ENCODE measurements at places on chromosomes 2 and 18. TPM values are rescaled to one million over a fixed set of nuclear protein-coding genes. Genes with fewer than 3 reads are reported as not detected.

- no peaks in the 10 kb centered on the region for H3K4me1 ChIP-seq
- no peak for DNase-seq
- H3K36me3 ChIP-seq, result no peaks in the 10 kb centered on the region
Observed at GRCh38 chr2:227739351-227739750, 6.3 kb upstream of the SCYGR8 start.

DNA sequence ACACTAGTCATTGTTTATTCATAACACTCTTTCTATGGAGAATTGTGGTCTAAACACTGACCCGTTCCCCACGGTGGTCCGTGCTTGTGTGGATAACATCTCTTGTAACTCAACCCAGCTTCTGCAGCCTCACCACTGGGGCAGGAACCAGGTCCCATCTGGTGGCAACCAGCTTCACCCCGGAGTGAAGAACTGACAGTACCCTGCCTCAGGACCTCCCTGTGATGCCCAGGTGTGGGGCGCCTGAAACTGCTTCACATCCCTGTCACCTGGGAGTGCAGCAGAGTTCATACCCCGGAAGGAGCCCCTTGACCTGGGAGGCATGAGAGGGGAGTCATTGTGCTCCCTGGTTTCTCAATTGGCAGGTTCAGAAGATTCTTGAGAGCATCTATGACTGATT lies 81.1 kb downstream of the LONRF2 start:
- no peak overlapping the region for H3K27ac ChIP-seq
- no peaks in the 10 kb centered on the region for H3K27me3 ChIP-seq
- no peaks in the 10 kb centered on the region for H3K4me1 ChIP-seq

DNA sequence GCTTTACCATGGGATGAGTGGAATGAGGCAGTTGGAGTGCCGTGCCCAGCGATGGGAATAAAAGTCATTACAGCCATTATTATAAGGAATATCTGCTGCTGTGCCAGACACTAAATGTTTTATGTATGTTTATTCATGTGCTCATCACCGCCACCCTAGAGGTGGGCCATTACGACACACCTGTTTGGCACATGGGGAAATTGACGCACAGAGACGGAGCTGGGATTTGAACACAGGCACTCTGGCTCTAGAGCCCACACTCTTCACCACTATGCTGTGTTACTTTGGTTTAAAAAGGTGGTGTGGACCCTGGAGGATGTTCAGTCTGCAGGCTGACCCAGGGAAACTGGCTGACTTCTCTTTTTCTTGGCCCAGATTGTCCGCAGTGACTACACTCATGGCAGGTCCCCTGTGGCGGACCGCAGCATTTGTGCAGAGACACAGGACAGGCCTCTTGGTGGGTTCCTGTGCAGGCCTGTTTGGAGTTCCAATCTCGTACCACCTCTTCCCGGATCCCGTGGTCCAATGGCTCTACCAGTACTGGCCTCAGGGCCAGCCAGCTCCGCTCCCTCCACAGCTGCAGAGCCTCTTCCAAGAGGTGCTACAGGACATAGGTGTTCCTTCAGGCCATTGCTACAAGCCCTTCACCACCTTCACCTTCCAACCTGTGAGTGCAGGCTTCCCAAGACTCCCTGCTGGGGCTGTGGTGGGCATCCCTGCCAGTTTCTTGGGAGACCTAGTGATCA lies 1.6 kb downstream of the TMEM177 start:
- H3K27me3 ChIP-seq, result no peaks in the 10 kb centered on the region
- no peak overlapping the region for H3K27ac ChIP-seq
- DNase-seq, result no peak
- H3K4me3 ChIP-seq, result no peak overlapping the region

DNA sequence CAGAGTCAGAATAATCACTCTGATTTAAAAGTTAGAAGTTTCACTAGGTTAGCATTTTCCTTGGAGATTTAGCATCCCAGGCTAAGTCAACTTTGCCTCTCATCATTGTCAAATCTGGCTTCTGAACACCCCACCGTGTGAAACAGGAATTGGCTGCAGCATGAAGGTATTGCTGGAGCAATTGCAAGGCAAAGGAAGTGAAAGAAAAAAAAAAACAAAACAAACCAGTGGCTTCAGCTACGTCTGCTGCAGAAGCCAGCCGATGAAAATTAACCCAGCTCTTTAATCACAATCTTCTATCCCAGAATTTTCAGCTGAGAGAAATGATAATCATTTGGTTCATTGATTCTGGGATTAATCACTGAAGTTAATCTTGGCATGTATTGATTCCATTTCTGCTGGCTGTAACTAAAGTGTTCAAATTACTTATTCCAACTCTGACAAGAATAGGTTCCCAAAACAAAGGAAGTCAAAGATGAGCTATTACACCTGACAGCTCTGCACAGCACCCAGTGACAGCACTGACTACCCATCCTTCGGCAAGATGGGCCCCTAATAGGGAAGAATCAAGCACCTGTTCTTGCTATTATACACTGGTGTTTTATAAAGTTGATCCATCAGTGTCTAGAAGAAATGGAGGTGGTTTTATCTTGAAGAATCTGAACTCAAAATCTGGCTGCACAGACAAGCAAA lies 42.7 kb upstream of the REG3G start:
- no peak overlapping the region for H3K4me3 ChIP-seq
- H3K4me1 ChIP-seq, result no peaks in the 10 kb centered on the region
- no peak for DNase-seq

- no peak overlapping the region for H3K4me3 ChIP-seq
- no peak overlapping the region for H3K27ac ChIP-seq
- DNase-seq, result no peak
- no peaks in the 10 kb centered on the region for H3K36me3 ChIP-seq
Observed at GRCh38 chr2:231655894-231656293, 52.4 kb upstream of the PTMA start.

GRCh38 chr2:42495234-42495581 lies 1.4 kb upstream of the KCNG3 start:
- DNase-seq, result no peak
- no peaks in the 10 kb centered on the region for H3K36me3 ChIP-seq
- H3K27me3 ChIP-seq, result peaks cover 30% of the 10 kb centered on the region
- peak overlapping the region; percentile 56 for H3K4me3 ChIP-seq
- peaks cover 6% of the 10 kb centered on the region for H3K4me1 ChIP-seq

- no peak overlapping the region for H3K27ac ChIP-seq
- H3K4me1 ChIP-seq, result peaks cover 3% of the 10 kb centered on the region
- H3K4me3 ChIP-seq, result no peak overlapping the region
- DNase-seq, result no peak
- no peaks in the 10 kb centered on the region for H3K27me3 ChIP-seq
Observed at GRCh38 chr2:231228223-231228622, 29.8 kb downstream of the ARMC9 start.

GRCh38 chr2:10932345-10933151 lies 20.8 kb downstream of the KCNF1 start:
- H3K27me3 ChIP-seq, result no peaks in the 10 kb centered on the region
- H3K36me3 ChIP-seq, result no peaks in the 10 kb centered on the region
- H3K4me1 ChIP-seq, result peaks cover 16% of the 10 kb centered on the region
- H3K27ac ChIP-seq, result peak overlapping the region; percentile 82
- DNase-seq, result no peak
- no peak overlapping the region for H3K4me3 ChIP-seq

Gene WDR35
- 3.3 TPM for total RNA-seq

Gene PLCD4
- 21.6 TPM for total RNA-seq

Data from gastrocnemius medialis (tissue), 4 donors.